ENCODE measurements at places on chromosomes 5 and 9. TPM values are rescaled to one million over a fixed set of nuclear protein-coding genes. Genes with fewer than 3 reads are reported as not detected.

TIMD4 gene
- not detected for total RNA-seq

F2RL1 gene
- 1.7 TPM for total RNA-seq

ARHGEF37 gene
- total RNA-seq, result 6.2 TPM

- no peak overlapping the region for H3K4me3 ChIP-seq
- no peaks in the 10 kb centered on the region for H3K36me3 ChIP-seq
- no peak for DNase-seq
- no peaks in the 10 kb centered on the region for H3K4me1 ChIP-seq
Measured at GRCh38 chr5:159854916-159855315, 61.4 kb upstream of the ADRA1B start.
